C1 segment of cervical spinal cord (tissue), 14 donors: ENCODE measurements at places on chromosomes 4 and X.

- no peak for DNase-seq
These were observed 45.8 kb upstream of the GIMD1 start for GRCh38 chr4:106414366-106414765.

DNA sequence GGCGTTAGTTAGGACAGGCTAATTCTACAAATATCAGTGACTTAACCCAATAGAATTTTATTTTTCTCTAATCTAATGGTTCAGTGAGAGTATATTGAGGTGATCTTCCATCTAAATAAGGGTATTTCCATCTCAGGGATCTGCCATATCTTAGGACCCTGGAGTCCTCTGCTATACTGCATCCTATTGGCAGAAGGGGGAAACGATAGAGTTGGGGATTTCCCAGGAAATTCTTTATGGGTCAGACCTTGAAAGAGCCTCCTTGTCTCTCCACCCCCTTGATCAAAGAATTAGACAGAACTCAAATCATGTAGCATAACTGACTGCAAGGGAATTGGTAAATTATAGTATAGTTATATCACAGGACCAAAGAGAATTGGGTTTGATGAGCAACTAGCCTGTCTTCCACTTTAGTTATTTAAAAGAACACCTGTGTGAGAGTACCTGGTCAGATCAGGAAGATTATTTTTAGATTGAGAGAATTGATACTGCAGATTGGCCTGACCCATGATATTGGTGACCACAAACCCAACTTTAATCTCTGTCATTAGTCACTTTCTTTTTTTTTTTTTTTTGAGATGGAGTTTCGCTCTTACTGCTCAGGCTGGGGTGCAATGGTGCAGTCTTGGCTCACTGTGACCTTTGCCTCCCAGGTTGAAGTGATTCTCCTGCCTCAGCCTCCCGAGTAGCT is 25.6 kb downstream of the SMARCA5 start:
- DNase-seq, result no peak

GRCh38 chr4:153079857-153080391 is 124.3 kb upstream of the TRIM2 start:
- DNase-seq, result no peak

DNA sequence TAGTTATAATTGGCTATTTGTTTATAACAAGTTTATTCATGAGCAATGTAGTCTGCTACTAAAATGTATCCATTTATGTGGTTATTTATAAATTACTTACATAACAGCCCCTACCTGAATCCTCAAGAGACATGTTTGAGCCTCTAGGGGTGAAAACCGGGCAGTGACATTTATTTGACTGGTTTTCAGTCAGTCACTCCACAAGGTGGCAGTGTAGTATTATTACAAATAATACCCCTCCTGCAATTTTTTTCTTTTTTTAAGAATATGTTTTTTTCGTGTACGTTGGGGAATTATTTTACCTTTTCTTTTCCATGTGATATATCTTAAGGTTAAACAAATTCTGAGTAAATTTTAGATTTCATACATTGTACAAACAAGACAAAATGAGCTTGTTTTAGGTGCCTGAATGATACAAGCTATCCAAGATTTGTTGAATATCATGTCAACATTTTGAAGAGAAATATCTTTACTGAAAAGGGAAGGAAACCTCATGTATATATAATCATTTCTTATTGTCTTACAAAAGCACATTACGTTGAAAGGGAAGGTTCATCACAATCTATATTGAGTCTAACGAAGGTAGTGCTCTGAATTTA is 598.7 kb upstream of the TECRL start:
- DNase-seq, result no peak

- no peak for DNase-seq
These were observed 743.8 kb upstream of the ATOH1 start for GRCh38 chr4:93084599-93085305.

DNA sequence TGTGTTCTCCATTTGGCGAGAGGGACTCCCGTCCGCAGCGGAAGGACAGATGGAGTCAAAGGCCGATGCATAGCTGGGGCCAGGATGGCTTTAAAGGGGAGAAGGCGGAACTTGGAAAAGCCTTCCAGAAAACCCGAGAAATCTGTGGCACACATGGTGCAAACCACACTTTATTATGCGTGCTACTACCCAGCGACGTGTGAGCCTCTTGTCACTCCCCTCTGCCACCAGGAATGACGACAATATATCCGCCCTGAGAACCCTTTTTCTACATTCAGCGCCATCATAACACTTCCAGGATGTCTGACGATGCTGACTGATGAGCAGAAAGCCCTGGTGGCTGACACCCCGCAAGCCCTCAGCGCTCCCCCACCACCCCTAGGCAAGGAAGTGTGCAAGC is 689 bp upstream of the DCHS2 start:
- DNase-seq, result no peak

GRCh38 chr4:123783151-123783790 is 386.7 kb downstream of the SPRY1 start:
- DNase-seq, result no peak

- DNase-seq, result no peak
These were observed 858.9 kb upstream of the PCDH7 start for GRCh38 chr4:29861307-29861706.

GRCh38 chr4:42985976-42986375 is 93.5 kb downstream of the GRXCR1 start:
- no peak for DNase-seq

- no peak for DNase-seq
These were observed 125.2 kb downstream of the STIM2 start for GRCh38 chr4:26985873-26986272.

DNA sequence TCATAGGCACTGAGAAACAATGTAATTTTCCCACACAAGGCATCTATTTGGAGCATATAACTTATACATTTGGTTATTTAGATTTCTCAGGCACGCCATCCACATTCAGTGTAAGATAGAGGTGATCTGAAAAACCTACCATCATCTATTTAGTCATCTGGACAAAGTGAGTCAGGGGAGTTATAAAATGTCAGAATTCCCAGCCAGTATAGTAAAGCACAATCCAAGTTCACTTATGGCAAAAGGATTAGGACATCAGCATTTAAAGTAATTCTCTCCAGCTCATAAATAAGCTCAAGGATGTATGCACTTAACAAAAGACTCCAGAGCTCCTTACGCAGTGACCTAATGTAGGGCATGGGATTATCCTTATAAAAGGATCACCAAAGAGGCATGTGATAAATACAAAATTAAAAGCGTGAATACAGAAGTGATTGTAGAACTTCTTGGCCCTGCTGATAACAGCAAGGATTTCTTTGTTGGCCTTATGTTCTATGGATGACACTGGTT is 65.3 kb upstream of the DCLK2 start:
- DNase-seq, result no peak

DNA sequence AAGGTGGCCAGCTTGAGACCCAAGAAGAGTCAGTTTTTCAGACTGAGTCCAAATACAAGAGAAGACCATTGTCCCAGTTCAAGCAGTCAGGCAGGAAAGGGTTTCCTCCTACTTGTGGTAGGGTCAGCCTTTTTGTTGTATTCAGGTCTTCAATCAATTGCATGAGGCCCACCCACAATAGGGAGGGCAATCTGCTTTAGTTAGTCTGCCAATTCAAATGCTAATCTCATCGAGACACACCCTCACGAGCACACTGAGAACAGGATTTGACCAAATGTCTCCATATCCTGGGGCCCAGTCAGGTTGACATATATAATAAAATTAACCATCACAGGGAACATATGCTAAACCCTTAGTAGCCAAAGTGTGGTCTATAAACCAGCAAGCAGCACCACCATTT is 75.3 kb upstream of the FRMPD3 start:
- no peak for DNase-seq

GRCh38 chrX:3006495-3006894 is at the start of gene ARSH:
Gene ARSH, plus strand, starts transcription at chrX:3006546. Its CDS starts 67 bp downstream, at chrX:3006613.
- DNase-seq, result no peak

DNA sequence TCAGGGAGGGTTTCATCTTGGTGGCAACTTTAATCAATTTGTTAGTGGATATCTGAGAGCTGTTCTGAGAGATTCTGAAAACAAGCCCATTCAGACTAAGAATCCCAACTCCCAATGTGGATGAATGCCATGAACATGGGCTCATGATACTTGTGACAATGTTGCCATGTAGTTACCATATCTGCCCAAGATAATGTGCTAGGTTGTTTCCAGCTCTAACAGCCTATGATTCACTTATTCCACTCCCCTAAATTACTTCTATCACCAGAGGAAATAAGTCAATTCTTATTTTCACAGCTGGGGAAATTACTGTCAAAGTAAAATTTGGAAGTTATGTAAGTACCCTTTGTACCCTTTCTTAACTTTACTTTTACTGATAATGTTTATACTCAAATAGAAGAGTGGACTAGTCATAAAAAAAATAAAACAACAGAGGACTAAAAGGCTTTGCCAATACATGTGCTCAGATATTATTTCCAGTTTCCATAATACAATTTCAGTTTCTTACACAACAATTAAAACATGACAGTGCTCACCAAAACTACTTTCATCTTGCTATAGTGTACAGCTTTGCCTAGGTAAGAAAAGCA is 1101.7 kb upstream of the INTU start:
- no peak for DNase-seq

DNA sequence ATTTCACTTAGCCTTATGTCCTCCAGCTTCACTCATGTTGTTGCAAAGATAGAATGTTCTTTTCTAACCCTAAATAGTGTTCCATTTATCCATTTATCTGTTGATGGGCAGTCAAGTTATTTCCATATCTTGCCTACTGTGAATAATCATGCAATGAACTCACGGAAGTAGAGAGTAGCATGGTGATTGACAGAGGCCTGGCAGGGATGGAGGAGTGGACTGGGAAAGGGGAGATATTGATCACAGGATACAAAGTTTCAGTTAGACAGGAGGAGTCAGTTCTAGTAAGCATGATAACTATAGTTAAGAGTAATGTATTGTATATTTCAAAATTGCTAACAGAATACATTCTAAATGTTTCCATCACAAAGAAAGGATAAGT is 10.3 kb upstream of the CLNK start:
- DNase-seq, result no peak

- DNase-seq, result no peak
These were observed 20.3 kb downstream of the KLF3 start for GRCh38 chr4:38684271-38684670.

DNA sequence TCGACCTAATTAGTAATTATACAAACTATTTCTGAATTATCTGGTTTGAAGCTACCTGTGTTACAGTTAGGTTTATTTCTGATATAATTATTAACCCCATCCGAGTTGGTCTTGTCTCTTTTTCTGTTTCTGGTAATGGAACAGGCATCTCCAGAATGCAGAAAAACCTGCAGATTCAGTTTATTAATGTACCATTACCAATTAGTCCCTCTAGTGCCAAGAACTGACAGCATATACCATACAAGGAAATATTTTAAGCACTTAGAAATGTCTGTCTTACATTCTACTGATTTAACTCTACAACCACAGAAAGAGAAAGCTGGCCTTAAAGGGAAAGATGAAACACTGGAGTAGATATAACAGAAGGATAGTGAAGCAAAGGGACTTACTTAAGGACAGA is 570.6 kb downstream of the CENPC start:
- no peak for DNase-seq

GRCh38 chr4:41839916-41840854 is 91.7 kb upstream of the PHOX2B start:
- no peak for DNase-seq

GRCh38 chr4:108126806-108127205 is 41.9 kb downstream of the LEF1 start:
- DNase-seq, result no peak

DNA sequence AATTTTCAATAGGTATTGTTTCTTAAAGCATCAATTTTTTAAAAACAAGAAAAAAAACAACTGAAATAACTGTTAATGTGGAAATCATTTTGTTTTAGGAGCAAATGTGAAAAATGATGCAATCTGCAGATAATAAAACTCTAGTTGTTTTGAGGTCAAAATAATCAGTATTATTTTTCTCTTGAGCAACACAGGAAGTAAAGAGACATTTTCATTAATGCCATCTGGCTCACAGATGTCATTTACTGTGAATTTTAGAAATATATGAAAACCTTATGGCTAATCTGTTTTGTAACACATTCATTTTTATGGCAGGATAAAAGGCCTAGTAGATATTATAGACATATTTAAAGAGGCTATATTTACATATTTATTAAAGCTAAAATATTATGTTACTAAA is 141.6 kb downstream of the PCDH18 start:
- DNase-seq, result no peak

DNA sequence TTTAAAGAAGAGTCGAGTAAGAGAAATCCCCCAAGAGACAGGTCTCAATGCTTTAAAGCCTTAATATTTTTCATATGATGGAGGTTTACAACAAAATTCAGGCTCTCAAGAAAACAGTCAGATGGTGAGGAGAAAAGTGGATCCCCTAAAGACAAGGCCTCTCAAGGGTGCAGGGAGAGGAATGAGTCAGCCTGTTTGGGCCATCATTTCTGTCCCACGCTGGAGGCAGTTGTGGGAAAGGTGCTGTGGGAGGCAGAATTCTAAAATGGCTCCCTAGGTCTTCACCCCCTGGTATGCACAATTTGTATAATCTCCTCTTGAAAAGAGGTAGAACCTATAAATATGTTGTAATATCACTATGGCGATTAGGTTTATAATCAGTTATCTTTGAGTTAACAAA is 4.6 kb upstream of the TIFA start:
- no peak for DNase-seq

GRCh38 chr4:95410387-95410977 is 138.3 kb downstream of the UNC5C start:
- DNase-seq, result peak; percentile 48

DNA sequence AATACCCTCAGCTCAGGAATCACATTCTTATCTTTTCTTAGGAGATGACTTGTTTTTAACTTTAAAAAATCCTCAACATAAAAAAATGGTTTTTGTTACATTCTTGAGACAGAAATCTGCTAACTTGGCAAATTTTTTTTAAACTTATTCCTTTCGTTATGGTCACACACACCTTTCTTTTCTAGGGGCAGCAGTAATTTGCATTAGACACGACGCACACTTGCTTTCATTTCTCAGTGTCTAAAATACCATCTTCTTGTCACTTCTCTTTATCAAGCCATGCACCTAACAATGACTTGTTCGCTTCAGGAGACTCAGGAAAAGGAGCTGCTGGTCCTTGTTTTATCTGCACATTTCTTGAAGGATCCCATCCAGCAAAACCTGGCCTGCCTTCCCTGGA is 112.6 kb upstream of the TBL1X start:
- no peak for DNase-seq

- no peak for DNase-seq
These were observed 2.3 kb upstream of the GRSF1 start for GRCh38 chr4:70841951-70842350.

GRCh38 chrX:119240356-119240755 is 4.3 kb downstream of the PGRMC1 start:
- DNase-seq, result no peak

GRCh38 chr4:74873545-74874301 is 59.2 kb upstream of the PARM1 start:
- DNase-seq, result no peak

GRCh38 chr4:86961605-86962295 is 26.9 kb downstream of the AFF1 start:
- DNase-seq, result no peak

DNA sequence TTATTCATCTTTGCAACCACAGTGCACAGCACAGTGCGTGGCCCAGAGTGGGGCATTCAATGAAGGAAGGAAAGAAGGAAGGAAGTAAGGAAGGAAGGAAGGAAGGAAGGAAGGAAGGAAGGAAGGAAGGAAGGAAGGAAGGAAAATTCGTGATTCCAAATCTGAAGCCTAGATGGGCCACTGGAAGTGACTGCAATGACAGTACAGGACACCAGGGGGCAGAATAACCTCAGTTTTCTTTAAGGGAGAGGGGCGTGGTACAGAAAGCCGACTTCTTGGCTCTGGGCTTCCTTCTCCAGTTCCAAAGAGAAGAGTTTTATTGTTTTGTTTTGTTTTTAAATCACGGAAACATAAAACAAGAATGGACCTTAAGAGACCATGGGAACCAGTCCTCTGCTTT is 47.8 kb downstream of the APLN start:
- DNase-seq, result peak; percentile 1
